ENCODE measurements at places on chromosomes 1 and 21. TPM values are rescaled to one million over a fixed set of nuclear protein-coding genes. Genes with fewer than 3 reads are reported as not detected.

Gene MX2
- total RNA-seq: 0.34 TPM

Gene ZNF697
- 12.6 TPM for total RNA-seq

Gene ADCY10
- total RNA-seq: under 0.01 TPM

Gene NDUFV3
- 50.6 TPM for total RNA-seq

Gene ACTL8
- total RNA-seq: not detected

Gene MYOM3
- total RNA-seq: 0.85 TPM

Gene S100A7A
- under 0.01 TPM for total RNA-seq

Gene BTBD19
- total RNA-seq: 1.9 TPM

Gene MYCBP
- 10.2 TPM for total RNA-seq

Gene ZRANB2
- total RNA-seq: 57.9 TPM

Gene TSACC
- total RNA-seq: 0.36 TPM

Gene MACO1
- total RNA-seq: 16.4 TPM

Gene AQP10
- total RNA-seq: 0.14 TPM

Gene TMEM53
- 5.2 TPM for total RNA-seq

Gene DIP2A
- 34.5 TPM for total RNA-seq

Gene MTARC2
- 4.6 TPM for total RNA-seq

Gene TMPRSS2
- under 0.01 TPM for total RNA-seq

Gene SPATA6
- total RNA-seq: 3.3 TPM

Gene NUF2
- 0.68 TPM for total RNA-seq

Gene LAMC2
- 1,196 TPM for total RNA-seq

Gene RHD
- not detected for total RNA-seq

Gene PADI4
- not detected for total RNA-seq

Gene SLC25A33
- total RNA-seq: 9.1 TPM

Gene BCAR3
- 97.4 TPM for total RNA-seq

Gene CNKSR1
- total RNA-seq: 12.3 TPM

Gene RNPEP
- 65.1 TPM for total RNA-seq

Gene GUCA2A
- not detected for total RNA-seq

Gene CSMD2
- under 0.01 TPM for total RNA-seq

Gene PRKCZ
- total RNA-seq: 42.1 TPM

Gene TP53BP2
- 22.9 TPM for total RNA-seq

Gene FABP3
- total RNA-seq: 0.50 TPM

Measured in nasal cavity respiratory epithelium epithelial cell of viscerocranial mucosa (primary cell).